Glomerular endothelial cell (primary cell): ENCODE measurements at places on chromosomes 13 and 19. TPM values are rescaled to one million over a fixed set of nuclear protein-coding genes. Genes with fewer than 3 reads are reported as not detected.

DNA sequence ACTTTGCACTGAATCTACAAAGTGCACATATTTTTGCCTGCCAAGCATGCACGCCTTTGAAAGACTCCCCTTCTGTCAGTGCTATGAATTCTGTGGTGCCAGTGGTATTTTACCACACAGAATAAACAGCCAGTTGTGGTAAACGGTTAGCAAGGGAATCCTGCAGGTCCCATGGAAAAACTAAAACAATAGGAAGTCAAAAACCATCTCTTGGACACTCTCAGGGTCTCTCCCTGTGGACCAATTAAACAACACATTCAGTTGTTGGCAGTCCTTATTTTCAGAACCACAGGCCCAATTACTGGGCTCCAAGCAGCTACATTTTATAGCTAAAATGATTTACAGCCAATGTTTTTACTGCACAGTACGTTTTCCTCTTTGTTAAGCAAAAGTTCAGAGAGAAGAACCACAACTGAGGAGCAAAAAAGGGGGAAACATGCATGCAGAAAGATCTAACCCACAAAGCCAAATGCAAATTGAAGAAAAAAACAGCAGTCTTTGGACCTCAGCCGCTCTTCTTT, 116.9 kb downstream of the KCTD12 start:
- DNase-seq = no peak

MCEMP1 gene
- total RNA-seq = not detected in 2 replicates

ZNF491 gene
- 1.2 and 3.1 TPM in 2 replicates for total RNA-seq

SKA3 gene
- 2.3 and 5.4 TPM in 2 replicates for total RNA-seq

DNA sequence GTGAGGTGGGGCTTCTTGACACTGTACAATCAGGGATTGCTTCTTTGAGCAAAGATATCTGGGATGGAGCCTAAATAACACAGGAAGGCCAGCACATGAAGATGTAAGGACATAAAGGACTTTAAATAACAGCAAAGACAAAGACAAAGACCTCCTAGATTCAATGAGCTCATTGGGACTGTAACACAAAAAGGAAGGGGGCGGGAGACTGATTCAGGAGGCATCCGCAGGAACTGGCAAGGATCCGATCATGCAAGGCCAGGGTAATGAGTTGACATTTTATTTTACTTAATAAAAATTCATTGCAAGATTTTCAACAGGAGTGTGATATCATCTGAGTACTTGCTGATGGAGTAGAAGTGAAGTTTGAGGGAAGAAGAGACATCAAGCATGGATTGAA, 121.5 kb downstream of the LHFPL6 start:
- DNase-seq = no peak

DNA sequence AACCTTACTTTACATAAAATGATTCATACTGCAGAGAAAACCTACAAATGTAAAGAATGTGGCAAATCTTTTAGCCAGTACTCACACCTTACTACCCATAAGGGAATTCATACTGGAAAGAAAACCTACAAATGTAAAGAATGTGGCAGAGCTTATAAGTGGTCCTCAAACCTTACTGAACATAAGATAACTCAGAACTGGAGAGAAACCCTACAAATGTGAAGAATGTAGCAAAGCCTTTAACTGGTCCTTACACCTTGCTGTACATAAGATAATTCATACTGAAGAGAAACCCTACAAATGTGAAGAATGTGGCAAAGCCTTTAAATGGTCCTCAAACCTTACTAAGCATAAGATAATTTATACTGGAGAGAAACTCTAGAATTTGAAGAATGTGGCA, 90.1 kb downstream of the ZNF675 start:
- no peak for DNase-seq

- no peak for DNase-seq
These were observed 69.7 kb upstream of the C1QTNF9B start for GRCh38 chr13:23966691-23967615.

GRCh38 chr13:80901111-80901510, 560.2 kb upstream of the SPRY2 start:
- no peak for DNase-seq
